ENCODE measurements at places on chromosomes 1 and 21.

GRCh38 chr1:183205196-183205781 is 19.2 kb downstream of the LAMC2 start:
- DNase-seq, result no peak

GRCh38 chr1:56180520-56181190 is 398.7 kb downstream of the PLPP3 start:
- DNase-seq, result no peak

GRCh38 chr1:76503100-76503499 is 364.2 kb upstream of the ST6GALNAC5 start:
- no peak for DNase-seq

DNA sequence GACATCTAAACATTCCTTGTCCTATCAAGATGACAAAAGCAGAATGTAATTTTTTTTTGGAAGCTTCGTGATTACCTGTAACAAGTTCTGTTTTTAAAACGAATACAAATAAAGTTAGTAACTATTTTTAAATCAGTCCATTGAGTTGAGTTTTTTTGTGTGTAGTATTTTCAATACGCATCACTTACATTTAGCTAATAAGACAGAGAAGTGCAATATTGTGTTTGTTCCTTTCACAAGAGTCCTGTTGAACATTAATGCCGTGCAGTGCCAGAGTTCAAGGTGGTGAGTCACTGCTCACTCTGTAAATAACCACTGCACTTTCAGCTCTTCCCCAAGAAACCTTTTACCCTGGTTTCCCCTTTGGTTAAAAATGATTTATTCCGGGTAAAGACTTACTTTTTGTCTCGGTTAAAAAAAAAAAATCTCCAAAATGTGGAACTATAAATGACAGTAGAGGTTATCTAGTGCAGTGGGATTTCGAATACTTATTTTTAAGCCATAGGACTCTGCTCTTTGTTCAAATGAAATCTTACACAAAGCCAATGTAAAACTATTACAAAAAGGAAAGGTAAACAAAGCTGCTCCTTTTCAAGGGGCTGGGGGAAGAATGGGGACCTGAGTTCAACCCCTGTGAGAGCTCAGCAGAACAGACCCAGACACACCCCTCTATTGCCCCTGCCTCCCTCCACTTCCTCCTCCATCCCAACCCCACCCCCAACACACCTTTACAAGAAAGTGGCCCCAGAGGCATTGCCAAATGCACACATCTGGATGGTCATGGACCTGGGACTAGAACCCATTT is 14.8 kb upstream of the NCMAP start:
- no peak for DNase-seq

DNA sequence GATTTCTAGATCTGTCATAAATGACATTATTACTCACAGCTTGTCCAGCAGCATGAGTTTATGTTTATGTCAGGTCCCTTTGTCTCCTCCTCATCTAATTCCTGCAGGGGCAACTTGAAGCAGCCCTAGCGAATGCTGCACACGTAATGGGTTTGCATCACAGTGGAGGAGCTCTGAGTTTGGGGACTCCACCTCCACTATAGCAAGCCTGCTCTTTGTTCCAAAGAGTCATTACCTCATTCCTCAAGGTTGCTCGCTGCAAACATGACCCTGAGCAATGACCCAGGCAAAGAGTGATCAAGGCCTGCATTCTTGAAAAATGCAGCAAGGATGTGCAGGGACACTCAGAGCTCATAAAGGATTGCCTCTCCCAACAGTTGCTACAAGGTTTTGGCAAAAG is 261.9 kb downstream of the HHIPL2 start:
- peak; percentile 35 for DNase-seq

GRCh38 chr1:202143011-202143767 is 1.3 kb downstream of the ARL8A start:
- no peak for DNase-seq

GRCh38 chr1:52520148-52520547 is 32.7 kb downstream of the TUT4 start:
- DNase-seq, result no peak

DNA sequence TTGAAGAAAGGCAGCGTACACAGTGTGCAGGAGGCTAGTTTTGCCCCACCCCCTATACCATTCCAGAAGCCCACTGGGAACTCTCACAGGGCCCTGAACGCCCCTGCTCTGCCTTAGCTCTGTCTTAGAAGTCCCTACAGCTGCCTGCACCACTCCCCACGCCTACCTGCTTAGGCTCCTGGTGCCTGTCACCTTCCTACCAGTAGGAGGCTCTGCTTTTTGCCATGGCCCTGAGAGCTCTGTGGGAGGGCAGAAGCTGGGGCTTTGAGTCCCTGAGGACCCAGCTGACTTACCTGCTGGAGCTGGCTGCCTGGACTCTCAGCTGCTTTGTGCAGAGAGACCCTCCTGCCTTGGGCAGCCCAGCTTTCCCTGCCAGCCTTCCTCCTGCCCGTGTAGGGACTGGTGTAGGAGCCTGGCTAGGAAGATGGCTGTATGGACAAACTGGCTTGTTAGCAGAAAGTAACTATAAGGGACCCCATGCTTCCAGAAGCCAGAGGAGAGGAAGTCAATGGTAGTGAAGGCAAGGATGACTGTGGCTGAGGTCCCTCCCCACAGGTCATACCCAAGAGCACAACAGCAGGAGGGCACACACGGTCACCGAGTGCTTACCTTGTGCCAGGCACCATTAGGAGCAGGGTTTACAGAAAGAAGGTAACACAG is 9.8 kb upstream of the CELSR2 start:
- DNase-seq, result peak; percentile 70

- DNase-seq, result no peak
These were observed 6.8 kb downstream of the NCF2 start for GRCh38 chr1:183583466-183583865.

- DNase-seq, result peak; percentile 98
These were observed 12.0 kb upstream of the SYT14 start for GRCh38 chr1:209926045-209926444.

DNA sequence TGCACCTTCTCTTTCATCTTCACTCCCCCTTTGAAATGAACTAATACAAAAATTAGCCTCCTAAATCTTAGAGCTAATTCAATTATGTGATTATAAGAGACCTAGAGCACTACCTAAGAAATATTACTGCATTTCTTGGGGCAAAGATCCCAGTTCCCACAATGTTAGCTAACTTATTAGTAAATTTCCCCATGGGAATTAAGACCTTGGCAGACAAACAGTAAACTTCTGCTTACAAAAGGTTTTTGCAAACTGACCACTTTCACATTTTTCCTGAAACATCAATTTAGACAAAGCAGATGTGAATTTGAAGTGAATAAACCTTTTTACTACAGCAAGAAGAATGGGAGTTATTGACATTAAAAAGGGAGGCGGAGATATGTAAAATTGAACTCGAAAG is 34.6 kb upstream of the LHX8 start:
- DNase-seq, result no peak

- peak; percentile 25 for DNase-seq
These were observed 14.5 kb downstream of the SLC6A17 start for GRCh38 chr1:110164725-110165350.

DNA sequence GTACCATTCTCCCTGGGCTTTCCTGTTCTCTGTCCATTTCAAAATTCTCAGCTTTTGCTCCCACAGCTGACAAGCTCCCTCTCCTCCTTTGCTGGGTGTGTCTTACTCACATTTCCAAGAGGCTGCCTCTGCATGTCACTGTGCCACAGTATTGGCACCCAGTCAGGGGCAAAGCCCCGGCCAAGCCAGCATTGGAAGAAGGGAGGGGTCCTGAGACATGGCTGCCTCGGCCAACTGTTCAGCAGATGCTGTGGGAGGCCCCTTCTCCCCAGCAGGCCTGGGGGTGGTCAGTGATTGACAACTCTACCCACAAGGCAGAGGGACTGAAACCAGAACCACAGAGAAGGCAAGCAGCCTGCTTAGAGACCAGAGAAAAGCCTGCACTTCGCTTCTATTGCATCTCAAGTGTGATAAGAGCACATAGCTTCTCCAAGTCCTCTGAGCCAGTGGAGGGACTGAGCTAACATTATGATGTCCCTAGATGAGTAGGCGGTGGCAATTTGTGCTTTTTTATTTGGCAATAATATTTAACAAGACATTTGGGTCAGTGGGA is 294.1 kb downstream of the SIPA1L2 start:
- no peak for DNase-seq
